Activated naive CD4-positive, alpha-beta T cell treated with anti-CD3 and anti-CD28 coated beads for 36 hours (primary cell): ENCODE measurements at places on chromosomes 4 and X. TPM values are rescaled to one million over a fixed set of nuclear protein-coding genes. Genes with fewer than 3 reads are reported as not detected.

DNA sequence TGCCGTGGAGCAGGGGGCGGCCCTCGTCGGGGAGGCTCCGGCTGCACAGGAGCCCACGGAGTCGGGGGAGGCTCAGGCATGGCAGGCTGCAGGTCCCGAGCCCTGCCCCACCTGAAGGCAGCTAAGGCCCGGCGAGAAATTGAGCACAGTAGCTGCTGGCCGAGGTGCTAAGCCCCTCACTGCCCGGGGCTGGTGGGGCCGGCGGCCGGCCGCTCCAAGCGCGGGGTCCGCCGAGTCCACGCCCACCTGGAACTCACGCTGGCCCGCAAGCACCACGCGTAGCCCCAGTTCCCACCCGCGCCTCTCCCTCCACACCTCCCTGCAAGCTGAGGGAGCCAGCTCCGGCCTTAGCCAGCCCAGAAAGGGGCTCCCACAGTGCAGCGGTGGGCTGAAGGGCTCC is 589.4 kb downstream of the PPP4R3C start:
- DNase-seq = no peak

DNA sequence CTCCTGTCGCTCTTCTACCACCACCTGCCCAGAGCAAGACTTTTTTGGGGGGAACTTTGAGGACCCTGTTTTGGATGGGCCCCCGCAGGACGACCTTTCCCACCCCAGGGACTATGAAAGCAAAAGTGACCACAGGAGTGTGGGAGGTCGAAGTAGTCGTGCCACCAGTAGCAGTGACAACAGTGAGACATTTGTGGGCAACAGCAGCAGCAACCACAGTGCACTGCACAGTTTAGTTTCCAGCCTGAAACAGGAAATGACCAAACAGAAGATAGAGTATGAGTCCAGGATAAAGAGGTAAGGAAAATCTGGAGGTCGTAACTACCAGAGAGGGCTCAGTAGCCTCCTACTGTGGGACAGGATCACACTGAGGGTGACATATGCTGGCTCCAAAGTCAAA is 364.5 kb downstream of the MAPK10 start:
- no peak for DNase-seq

DNA sequence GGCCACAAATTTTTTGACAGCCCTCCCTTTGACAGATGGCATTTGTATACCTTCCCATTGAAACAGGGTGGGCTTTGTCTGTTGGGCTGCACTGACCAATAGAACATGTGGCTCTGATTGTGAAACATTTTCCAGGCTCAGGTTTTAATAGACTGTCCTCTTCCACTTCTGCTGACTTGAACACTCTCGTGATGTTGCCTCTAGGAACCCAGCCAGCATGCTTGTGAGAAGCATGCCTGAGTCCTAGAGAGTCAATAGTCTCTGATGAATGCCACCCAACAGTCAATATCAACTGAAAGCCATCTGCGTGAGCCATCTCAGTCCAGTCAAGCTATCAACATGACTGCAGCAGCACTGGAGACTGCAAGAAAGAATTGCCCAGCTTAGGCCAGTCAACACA is 290.0 kb downstream of the SLC7A11 start:
- no peak for DNase-seq

- no peak for DNase-seq
Measured at GRCh38 chrX:19177721-19178120, 55.5 kb upstream of the ADGRG2 start.

DNA sequence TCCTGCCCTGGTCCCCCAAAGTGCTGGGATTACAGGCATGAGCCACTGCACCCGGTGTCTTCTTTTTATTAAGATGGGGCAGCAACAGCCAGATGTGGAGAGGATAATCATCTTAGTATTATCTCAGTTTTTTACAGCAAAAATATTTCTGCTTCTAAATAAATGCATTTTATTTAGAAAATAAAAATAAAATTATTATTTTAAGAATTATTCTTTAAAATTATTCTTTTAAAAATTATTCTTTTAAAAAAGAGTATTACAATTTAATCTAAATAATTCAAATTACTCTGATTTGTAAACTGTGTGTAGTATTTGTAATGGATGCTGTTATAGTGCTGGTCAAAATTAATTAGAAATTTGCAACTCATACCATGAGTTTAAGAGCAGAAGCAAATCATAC is 67.6 kb downstream of the ARFIP1 start:
- no peak for DNase-seq

- DNase-seq = no peak
Measured at GRCh38 chrX:131271274-131271673, 17.8 kb downstream of the IGSF1 start.

- DNase-seq = no peak
Measured at GRCh38 chr4:123776267-123776666, 379.7 kb downstream of the SPRY1 start.

- no peak for DNase-seq
Measured at GRCh38 chr4:82053396-82053795, 320.4 kb downstream of the HNRNPD start.

DNA sequence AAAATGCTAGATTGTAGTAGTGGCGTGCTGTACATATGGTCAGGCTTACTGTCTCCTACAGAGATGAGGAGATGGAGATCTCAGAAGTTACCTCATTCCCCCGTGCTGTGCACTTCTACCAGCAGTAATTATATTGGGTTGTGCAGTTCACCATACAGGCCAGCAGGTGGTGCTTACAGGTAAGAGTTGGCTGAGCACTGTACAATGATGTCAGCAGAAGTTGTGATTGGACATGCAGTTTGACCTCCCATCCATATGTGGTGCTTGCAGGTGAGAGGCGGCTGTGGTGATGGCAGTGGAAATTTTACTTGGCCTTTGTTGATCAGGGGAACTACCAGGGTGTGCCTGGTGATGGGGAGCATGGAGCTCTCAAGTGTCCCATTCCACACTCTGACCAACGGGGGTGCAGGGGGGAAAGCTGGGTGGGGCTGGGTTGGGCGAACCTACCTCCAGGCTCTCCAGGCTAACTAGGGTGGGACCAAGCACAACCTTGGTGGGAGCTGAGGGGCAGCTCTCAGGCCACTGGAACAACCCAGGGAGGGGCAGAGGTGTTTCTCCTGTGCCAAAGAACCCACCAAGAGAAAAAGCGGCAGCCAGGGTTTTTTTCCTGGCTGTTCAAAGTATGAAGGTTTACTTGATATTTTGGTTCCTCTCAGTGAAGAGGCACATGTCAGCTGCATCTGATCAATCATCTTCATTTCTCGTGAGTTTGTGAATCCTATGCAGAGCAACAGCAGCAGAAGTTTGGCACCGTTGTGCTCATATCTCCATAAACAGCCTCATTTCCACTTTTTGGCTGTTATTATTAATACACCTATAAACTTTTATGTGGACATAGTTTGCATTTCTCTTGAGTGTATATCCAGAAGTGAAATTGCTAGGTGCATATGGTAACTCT is 73.8 kb upstream of the FREM3 start:
- peak; percentile 63 for DNase-seq

DNA sequence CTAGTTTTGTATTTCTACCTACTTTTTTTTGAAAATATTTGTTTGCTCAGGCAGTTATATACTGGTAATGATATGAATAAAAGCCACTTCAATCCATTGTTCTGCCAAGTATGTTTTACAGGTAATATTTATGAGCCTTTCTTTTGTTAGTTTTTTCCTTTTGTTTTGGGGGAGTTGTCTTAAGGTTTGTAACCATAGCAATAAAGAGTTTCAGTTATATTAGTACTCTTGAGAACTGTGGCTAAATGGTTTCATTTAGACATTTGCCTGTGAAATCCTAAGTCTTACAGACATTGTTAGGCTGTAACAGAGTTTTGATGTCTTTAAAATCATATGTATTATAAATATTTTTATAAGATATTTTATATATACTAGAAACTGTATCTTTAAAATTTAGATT is 150.1 kb downstream of the DIPK2B start:
- no peak for DNase-seq

DNA sequence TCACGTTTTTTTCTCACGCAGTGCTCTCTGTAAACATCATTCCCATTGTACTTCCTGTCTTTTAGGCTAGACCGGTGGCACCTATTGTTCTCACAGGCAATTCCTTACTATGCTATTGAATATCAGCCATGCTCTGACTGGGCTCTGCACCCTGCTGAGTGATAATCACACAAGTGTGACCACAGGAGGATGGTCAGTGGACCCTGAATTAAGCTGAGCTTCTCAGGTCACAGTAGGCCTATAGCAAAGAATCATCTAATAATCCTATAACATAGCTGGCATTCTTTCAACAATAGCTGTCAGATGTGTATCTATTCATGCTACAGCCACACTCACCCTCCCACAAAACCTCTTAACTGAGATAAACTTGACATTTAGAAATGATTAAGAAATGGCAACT is 2399.8 kb upstream of the TENM3 start:
- DNase-seq = no peak

DNA sequence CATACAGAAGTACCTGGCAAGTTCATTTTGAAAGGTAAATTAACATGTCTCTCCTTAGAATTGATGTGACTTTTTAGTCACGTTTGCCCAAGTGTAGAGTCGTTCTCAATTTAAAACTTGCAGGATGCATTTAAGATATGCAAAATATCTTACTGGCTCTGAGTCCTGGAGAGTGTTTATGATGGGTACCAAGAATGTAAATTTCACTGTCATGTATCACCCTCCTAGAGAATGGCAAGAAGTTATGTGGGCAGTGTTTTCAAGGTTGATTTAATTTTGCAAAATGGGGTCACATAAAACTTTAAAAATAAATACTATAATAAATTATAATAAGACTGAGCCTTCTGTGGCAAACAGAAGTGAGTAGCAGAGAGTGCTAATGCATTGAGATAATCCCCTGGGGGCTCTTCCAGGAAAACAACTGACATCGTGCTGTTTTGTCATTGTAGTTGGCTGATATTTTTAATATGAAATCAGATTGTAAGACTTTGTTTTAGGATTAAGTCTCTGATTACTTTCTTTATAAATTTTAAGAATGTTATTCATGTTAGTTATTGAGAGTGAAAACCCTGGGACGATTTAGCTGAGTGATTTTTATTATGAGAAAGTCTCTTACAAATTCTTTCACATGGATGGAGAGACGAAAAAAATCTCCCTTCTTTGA is 103.0 kb downstream of the AFF1 start:
- DNase-seq = no peak

DNA sequence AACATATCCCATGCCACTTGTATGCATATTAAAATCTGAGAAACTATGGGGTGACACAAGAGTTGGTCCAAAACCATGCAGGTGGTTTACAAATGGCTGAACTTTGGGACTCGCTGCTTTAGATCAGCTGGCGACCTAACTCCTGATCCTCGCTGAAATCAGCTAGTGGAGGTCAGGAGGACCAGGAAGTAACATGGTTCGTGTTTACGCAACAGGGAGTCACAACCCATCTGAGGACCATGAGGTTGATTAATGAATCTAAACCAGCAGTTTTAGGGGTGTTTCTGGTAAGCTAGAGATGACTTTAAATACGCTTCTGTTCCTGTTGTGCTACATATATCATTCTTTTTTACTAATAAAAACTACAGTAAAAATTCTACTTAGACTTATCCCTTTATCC is 12.9 kb downstream of the TSPAN5 start:
- DNase-seq = no peak

DNA sequence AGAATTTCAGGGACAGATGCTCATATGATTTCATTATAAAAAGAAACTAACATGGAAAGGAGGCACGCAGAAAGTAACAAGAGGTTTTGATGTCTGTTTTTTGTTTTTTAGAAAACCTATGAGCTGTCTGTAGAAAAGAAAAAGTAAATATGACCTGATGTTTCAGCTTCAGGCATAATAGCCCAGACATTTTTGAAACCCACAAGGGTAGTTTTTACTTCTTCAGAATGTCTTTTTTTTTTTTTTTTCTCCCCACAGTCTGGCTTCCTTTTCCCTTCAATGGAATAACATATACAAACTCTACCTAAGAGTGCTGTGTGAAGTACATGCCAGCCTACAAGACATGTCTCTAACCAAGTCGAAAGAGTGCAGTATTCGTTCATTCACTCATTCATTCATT is 18.3 kb upstream of the STX18 start:
- no peak for DNase-seq

Gene PAGE2
- total RNA-seq = not detected

Gene NXF2
- not detected for total RNA-seq

Gene SULT1B1
- total RNA-seq = 5.4 TPM

Gene NKX3-2
- not detected for total RNA-seq

Gene PNMA6A
- total RNA-seq = 1.1 TPM
